ENCODE measurements at places on chromosomes 4 and X.

- DNase-seq: no peak
Measured at GRCh38 chr4:185523862-185524261, 11.4 kb downstream of the PDLIM3 start.

GRCh38 chrX:119757979-119758730, at the start of gene SOWAHD:
SOWAHD (plus strand) TSS chrX:119758588; CDS start chrX:119758668, 80 bp downstream.
- DNase-seq: no peak

DNA sequence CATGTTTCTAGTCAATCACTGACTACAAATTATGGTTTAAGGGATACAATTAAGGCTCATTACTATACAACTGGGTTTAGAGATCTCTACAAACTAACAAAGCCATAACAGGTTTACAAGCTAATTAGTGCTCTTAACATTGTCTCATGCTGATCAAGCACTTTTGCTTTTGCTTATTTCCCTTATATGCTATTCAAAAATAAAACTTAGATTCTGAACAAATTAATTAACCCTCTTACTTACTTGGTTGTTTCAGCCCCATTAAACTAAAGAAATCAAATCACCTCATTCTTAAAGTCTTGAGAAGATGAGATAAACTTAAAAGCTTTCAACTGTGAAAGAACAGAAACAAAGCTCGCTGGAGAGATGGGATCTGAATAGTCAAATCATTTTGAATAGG, 2024.5 kb upstream of the ADGRL3 start:
- DNase-seq: no peak

DNA sequence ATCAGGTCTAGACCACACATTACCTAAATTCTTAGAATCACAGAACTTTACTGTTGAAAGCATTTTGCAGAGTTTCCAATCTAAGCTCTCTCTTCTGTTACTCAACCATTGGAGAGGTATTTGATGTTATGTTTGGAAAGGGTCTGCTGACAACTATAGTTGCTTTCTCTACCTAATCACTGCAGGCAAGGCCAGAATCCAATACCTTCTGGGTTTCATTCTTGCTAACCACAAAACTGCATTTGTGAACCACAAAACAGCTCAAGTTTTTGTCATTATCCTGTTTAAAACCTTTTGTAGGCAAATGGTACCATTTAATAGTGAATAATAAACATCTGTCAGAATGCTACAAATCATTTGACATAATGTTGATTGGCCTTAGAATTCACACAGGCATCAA, 380.1 kb downstream of the GASK1B start:
- peak; percentile 10 for DNase-seq

GRCh38 chr4:142977182-142977581, 131.1 kb upstream of the INPP4B start:
- no peak for DNase-seq

DNA sequence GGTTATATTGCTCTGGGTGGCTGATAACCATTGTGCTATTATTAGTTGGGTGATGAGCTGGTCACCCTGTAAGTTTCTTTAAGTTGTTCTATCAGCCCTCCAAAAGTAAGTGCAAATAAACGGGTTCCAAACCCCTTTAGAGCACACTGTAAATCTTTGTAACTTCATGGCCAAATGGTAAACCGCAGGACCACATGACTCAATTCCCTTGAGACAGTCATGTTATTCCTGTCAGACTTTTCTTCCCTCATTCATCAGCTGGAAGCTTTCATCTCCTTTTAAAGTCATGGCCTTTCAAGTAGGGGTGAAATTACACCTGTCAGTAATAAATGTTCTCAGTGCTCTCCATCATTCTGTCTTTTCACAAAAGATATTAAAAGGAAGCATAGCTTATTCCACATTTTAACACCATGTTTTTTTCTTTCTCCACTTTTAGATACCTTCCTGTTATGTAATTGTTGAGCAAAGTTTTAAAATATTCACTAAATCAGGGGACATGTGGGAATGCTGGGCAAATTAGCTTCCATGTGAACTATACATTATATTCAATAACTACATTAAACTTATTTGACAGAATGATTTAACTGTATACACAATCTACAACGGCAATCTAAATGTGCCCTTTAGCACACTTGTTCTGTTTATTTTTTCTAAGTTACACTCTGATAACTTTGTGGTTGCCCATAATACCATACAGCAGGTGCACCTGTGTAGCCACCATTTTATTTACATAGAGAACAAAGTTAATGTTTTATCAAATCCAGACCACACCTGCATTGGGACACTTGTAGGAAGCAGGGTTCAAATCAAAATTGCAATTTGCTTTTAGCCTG, 275.5 kb downstream of the CFAP299 start:
- peak; percentile 43 for DNase-seq

DNA sequence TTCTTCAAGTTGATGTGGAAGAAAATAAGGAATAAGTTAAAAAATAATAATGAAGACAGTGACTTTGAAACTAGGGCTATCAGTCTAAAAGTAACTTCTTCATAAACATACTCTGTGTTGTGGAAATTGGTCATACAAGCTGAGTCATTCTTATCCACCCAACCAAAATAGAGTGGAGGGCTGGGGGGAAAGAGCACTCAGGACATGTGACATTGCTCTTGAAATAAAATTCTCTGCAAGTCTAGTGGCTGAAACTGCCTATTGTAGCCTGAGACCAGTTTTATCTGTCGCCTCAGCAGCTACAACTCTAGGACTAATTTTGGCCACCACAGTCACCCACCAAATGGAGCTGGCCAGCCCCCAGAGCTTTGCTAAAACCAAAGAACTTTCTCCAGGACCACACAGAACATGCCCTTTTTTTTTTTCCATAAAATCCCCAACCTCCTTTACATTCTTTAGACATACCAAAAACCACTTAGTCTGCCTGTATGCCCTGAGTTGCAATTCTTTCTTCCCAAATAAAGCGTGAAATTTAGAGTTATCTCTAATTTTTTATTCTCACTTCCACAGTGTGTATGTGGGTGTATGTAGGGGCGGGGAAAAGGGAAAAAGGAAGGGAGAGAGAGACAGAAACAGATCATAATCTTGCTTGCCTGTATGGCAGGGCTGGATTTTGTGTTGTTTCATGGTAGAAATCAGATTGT, 23.0 kb upstream of the SLC25A4 start:
- DNase-seq: no peak

- DNase-seq: no peak
Measured at GRCh38 chrX:115911967-115912366, 258.6 kb upstream of the AGTR2 start.

GRCh38 chrX:56382278-56382677, 150.1 kb downstream of the KLF8 start:
- DNase-seq: no peak

- DNase-seq: no peak
Measured at GRCh38 chr4:1294891-1295290, 5.2 kb downstream of the MAEA start.

DNA sequence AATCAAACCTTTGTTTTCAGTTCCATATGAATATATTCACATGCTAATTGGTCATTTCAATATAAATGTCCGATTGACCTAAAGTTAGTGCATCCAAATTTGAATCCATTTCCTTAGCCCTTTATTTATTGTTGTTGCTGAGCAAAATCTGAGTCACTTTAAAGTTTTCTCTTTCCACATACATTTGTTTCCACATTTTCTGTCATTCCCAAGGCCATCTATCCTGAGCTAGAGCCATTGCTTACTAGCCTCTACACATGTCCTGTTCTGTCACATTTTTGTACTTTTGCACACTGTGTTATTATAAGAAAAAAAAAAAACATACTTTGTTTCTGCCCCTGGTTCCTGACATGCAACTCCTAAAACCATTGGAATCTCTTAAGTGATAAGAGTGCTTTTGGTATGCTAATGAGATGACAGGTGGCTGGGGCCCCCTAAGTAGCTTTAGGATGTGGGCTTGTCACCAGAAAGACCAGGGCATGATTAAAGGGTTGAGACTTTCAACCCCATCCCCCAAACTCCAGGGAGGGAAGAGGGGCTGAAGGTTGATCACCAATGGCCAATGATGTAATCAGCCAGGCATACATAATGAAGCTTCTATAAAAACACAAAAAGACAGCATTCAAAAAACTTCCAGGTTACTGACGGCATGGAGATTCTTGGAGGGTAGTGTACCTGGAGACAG, 353.3 kb upstream of the MAGEB16 start:
- DNase-seq: no peak

GRCh38 chr4:56681158-56681852, at the start of gene HOPX:
HOPX (minus strand) TSS chr4:56681296; CDS start chr4:56657816, 23,480 bp downstream.
- DNase-seq: no peak

GRCh38 chr4:7828011-7828720, 111.5 kb downstream of the AFAP1 start:
- DNase-seq: peak; percentile 98

DNA sequence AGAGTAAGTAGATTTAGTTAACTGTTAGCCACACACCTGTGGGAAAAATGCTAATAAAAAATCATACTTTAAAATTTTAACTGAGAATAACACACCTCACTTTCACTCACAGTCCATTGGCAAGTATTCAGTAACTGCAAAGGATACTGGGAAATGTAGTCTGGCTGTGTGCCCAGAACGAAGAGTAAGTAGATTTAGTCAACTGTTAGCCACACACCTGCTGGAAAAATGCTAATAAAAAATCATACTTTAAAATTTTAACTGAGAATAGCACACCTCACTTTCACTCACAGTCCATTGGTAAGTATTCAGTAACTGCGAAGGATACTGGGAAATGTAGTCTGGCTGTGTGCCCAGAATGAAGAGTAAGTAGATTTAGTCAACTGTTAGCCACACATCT, 178.4 kb upstream of the NWD2 start:
- no peak for DNase-seq

DNA sequence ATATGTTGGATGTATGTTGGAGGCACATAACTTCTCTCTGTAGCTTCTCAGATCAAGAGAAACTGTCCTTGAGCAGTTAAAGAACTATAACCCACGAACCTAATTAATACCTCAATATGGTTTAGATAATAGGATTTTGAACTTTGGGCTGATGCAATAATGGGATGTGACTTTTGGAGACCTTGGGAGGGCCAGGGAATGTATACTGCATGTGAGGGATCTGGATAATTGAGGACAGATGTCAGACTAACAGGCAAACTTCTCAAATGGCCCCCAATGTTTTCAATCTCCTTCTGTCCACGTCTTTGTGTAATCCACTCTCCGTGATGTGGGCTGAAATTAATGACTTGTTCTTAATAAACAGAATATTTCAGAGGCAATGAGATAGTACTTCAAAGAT, 202.2 kb upstream of the FAT4 start:
- DNase-seq: no peak

- no peak for DNase-seq
Measured at GRCh38 chrX:38273453-38273852, 52.8 kb upstream of the SRPX start.

DNA sequence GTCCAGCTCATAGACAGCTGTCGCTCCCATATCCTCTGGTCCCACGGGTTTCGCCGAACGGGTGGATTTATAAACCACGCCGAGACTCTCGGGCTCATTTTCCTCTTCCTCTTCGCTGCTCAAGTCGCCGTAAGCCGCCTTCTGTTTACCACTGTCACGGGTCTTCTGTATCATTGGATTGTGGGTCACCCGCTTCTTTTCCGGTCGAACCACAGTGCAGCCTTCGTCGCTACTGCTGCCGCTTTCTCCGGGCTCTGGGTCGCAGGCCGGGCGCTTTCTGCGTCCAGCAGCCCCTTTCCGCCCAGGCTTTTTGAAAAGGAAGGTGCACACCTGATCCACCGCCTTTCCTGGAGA, 311 bp downstream of the RNF113A start:
- no peak for DNase-seq

DNA sequence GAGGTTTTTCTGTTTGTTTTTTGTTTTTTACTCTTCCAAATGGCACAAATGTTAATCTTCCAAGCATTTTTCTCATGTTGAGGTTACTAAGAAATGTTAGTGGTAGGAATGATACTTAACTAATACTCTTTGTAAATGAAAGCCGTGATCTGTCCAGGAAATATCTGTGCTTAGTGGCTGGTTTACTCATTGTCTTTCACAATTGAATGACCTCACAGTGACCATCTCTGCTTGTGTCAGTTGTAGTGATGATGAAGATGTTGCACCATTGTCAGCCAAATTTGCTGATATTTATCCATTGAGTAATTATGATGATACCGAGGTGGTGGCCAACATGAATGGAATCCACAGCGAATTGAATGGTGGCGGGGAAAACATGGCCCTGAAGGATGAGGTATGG, 93.5 kb downstream of the TNIP2 start:
- DNase-seq: peak; percentile 34

- no peak for DNase-seq
Measured at GRCh38 chrX:103797691-103798090, 21.1 kb downstream of the PLP1 start.

GRCh38 chr4:105707782-105708180, 708 bp downstream of the INTS12 start:
- no peak for DNase-seq

- DNase-seq: no peak
Measured at GRCh38 chrX:49958727-49959485, 36.5 kb downstream of the CLCN5 start.

DNA sequence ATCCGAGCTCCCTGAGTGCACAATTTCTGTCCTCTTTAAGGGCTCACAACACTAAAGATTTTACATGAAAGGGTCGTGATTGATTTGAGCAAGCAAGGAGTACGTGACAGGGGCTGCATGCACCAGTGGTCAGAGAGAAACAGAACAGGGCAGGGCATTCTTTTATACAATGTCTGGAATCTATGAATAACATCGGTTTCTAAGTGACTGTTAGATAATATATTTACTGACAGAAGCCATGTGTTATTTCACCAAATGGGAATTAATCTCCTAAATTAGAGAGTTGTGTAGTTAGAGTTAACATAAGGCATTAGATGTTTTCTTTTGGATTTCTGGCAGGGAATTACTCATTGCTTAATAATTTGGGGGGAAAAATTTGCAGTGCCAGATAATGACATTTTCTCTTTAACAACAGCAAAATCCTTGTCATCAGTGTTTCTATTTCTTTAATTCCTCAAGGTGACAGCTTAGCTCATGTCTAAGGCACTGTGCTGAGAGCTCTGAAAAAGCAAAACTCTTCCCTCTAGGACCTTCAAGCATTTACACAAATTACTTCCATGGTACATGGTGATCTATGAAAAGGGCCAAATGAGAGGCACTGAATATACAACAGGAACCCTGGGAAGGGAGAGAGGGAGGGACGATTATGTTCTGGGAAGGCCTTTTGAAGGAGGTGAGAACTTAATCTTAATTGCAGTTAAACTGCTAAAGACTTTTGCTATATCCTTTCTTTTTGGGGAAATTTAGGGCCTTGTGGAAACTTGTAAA, 145.0 kb downstream of the RTL3 start:
- no peak for DNase-seq

DNA sequence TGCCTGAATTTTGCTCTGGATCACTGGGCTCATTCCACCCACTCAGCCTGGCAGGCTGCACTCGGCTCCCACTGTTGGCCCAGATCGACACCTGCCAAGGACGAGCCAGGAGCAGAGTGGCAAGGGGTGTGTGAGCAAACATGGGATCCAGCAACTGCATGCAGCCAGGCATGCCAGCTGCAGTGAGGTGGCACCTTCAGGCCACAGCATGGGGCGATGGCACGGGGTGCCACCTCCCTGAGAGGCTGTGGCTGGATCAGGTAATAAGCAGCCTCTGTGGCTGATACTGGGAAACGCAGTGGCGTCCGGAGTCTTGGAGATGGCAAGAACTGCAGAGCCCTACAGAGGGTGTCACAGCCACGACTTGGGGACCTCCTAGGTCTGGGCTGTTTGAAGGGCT, 244.5 kb upstream of the FSTL5 start:
- no peak for DNase-seq

- no peak for DNase-seq
Measured at GRCh38 chr4:138049355-138049754, 192.8 kb downstream of the SLC7A11 start.

- DNase-seq: no peak
Measured at GRCh38 chr4:138299881-138300280, 57.7 kb upstream of the SLC7A11 start.

- no peak for DNase-seq
Measured at GRCh38 chr4:23924556-23924955, 34.7 kb upstream of the PPARGC1A start.

GRCh38 chrX:100350704-100351489, 59.2 kb downstream of the PCDH19 start:
- DNase-seq: no peak

Data from fibroblast of skin of left quadriceps (primary cell).